ENCODE measurements at places on chromosomes 4 and X.

DNA sequence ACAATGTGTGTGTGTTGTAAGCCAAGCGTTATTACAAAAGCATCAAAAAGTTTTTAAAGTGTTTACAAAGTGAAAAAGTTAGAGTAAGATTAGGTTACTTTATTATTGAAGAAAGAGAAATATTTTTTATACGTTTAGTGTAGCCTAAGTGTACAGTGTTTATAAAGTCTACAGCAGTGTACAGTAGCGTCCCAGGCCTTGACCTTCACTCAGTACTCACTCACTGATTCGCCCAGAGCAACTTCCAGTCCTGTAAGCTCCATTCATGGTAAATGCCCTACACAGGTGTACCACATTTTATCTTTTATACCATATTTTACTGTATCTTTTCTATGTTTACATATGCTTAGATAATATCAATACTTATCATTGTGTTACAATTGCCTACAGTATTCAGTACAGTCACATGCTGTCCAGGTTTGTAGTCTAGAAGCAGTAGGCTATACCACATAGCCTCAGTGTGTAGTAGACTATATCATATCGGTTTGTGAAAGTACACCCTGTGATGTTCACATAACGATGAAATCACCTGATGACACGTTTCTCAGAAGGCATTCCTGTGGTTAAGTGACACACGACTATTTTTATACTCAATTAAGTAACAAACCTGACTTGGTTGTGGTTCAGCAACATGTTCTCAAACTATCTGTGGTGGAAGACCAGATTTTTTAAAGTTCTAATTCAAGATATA, 152.0 kb upstream of the EDNRA start:
- no peak for DNase-seq

DNA sequence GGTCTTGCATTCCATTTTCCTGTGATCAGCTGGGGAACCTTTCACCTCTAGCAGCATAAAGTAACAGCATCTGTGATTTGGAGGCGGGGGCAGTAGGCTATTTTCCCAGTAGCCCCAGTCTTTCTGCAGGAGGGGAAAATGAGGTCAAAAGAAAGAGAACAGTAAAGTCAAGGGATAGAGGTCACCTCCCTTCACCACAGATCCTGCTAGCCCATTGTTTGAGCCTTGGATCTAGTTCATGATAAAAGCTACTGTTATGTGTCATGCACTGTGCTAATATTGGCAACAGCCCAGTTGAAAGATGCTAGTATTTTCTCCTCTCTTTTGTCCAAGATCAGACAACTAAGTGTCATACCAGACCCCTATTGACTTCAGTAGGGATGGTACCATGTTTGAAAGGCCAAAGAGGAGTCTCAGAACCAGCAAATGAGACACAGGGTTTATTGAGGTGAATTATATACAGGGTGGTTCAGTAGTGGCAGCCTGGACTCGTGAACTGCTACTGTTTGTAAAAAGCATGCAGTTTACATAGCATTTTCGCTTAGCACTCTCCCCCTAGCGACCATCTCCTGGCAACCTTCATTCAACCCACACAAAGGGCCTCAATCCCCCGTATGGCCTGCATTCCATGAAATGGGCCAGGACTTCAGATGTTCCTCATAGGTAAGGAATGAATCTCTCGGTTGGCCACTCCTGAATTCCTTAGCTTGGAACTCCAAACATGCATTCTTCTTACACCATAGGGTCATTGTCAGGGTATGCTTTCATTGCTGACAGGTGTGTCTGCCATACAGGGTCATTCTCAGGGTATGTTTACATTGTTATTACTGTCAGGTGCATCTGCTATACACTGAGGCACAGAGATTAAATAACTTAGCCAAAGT, 170.0 kb upstream of the FRMPD4 start:
- no peak for DNase-seq

- DNase-seq, result no peak
Observed at GRCh38 chrX:134931550-134931949, 59.2 kb upstream of the SMIM10 start.

GRCh38 chr4:107094332-107094731, 58.2 kb upstream of the DKK2 start:
- peak; percentile 52 for DNase-seq

DNA sequence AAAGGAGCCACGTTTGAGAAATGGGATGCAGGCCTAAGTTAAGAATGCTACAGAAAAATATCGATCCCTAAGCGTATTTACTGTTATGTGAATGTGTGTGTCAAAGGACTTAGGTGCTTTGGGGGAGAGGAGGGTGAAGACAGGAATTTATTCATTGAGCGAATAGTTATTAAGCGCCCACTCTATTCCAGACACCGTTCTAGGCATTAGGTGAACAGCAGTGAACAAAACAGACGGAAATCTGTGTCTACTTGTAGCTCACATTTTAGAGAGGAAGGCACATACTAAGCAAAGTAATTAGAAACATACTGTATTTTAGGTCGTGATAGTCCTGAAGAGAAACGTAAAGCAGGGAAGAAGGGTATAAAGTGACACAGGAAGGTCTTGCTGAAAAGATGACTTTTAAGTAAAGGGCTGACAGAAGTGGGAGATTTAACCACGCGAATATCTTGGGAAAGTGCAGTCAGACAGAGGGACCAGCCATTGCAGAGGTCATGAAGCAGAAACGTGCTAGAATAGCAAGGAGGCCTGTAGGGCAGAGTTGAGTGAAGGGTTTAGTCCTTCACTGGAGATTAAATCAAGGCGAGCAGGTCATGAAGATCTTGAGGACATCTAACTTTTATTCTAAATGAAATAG, 541 bp downstream of the AIMP1 start:
- no peak for DNase-seq

DNA sequence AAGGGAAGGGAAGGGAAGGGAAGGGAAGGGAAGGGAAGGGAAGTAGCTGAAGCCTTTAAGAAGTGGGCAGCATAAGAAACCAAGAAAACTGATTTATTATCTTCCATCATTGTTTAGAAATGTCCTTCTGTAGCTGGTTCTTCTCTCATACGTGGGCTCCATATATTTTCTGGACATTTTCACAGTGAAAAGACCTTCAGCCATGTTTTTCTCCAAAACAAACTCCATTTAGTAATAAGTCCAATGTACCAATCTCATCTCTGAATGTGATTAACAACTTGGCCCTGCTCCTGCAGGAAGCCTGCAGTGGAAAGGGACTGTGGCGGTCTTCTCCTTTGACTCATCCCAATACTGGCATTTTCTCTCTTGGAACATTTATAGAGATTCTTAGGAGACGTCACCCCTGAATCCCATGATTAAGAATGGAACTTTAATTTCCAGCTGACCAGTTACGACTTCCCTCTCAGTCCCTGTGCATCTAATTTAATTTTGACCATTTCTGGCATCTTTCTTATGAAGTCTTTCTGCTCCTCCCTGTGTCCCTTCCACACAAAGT, 96.6 kb upstream of the GUCY1A1 start:
- peak; percentile 10 for DNase-seq

GRCh38 chr4:89751416-89751815, 85.5 kb downstream of the SNCA start:
- no peak for DNase-seq

GRCh38 chrX:40734971-40735324, 394 bp downstream of the MED14 start:
- DNase-seq, result peak; percentile 25

DNA sequence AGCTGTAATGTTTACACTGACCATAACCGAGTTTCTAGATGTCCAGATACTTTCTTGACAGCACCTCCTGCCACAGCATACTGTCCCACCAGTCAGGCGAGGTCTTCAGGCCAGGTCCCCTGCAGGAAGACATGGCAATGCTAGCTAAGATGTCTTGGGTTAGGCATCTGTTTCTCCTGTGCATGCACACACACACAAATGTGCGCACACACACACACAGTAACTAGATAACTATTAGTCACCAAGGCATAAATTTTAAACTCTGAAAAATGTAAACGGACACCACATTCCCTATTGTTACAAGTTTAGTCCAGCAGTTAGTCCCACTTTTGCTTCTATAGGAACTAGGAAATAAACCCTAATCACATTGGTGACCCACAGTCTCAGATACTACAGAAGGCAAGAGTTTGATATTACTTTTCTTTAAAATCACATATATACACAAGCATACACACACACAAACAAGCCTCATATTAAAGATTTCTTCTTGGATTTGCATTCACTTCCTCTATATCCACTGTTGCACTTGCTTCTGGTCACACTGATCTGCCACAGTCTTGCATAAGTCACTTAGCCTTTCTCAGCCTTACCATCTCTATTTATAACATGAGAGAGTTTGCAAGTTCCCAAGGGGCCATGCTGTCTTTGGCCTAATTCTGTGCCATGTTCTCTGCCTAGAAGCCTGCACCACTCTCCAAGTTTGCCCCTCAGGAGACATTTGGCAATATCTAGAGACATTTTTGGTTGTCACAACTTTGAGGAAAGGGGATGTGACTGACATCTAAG, 32.2 kb downstream of the IL21 start:
- peak; percentile 76 for DNase-seq

DNA sequence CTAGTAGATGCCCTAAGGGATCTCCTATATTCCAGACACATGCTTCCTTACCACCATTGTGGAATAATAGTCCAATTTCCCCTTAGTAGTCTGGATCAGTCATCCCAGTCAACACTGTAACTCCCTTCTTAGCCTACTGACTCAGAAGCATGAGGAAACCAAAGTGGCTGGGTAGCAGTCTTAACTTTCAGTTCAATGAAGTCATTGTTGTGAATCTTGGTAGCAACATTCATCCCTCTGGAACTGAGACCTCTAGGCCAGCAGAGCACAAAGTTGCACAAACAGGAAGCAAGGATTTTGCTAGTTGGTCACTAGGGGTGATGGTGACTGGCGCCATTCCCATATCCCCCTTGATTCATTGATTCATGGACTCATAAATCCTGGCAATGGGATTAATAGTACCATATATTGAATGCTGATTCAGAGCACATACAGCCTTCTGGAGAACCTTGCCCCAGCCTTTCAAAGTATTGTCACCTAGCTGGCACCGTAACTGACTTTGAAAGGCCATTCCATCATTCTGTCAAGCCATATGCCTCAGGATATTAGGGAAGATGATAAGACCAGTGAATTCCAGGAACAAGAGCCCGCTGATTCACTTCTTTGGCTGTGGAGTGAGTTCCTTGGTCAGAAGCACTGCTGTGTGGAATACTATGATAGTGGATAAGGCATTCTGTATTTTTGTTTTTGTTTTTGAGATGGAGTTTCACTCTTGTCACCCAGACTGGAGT, 19.7 kb upstream of the GPAT3 start:
- peak; percentile 70 for DNase-seq

GRCh38 chr4:175469514-175469913, 342.6 kb downstream of the GPM6A start:
- peak; percentile 5 for DNase-seq

Data from HCEC 1CT (cell line).